NCI-H1417 treated with DMSO at 0.1 percent for 48 hours (cell line): ENCODE measurements at places on chromosomes 1 and 21.

- no peak for DNase-seq
These were observed 12.3 kb downstream of the TNFRSF1B start for GRCh38 chr1:12179111-12179519.

DNA sequence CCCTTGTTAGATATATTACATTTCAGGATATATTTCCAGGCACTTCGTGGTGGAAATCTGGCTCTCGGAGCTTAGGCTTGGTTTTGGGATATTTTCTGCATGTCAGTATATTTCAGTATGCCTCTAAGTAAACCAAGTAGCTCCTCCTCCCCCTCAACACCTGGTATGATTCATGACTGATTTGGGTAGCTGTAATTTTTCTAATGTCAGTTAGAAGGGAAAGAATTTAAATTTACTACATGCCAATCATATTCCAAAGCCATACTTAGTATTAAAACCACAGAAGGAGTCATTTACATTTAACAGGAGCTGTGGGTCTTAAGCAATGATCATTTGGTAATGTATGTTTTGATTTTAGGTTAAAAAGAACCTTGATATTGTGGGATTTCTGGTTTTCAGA is 40.6 kb downstream of the ST6GALNAC3 start:
- no peak for DNase-seq

- no peak for DNase-seq
These were observed 26.5 kb downstream of the RERE start for GRCh38 chr1:8790987-8791386.

- DNase-seq = no peak
These were observed 67.3 kb downstream of the LAMC1 start for GRCh38 chr1:183090391-183091006.

DNA sequence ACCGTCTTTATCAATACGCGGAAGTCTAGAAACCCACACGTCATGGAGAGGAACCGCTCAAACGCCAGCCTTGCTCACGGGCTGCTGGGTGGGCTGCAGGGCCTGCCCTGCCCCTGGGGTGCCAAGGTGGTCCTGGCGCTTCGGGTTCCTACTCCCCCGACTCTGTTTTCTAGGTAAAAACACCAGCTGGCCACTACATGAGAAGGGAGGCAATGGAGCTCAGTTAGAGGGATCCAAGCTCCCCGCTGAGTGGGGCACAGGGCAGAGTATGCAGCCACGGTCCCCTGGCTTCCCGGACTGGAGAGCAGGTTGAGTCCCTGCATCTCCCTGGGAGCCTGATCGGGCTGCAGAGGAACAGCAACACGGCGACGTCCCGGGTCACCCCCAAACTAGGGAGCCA is 41.2 kb upstream of the RIPK4 start:
- DNase-seq = no peak

GRCh38 chr1:3956527-3957170 is 56.6 kb upstream of the C1orf174 start:
- DNase-seq = no peak

- peak; percentile 56 for DNase-seq
These were observed 36.4 kb upstream of the LMX1A start for GRCh38 chr1:165392634-165393571.

DNA sequence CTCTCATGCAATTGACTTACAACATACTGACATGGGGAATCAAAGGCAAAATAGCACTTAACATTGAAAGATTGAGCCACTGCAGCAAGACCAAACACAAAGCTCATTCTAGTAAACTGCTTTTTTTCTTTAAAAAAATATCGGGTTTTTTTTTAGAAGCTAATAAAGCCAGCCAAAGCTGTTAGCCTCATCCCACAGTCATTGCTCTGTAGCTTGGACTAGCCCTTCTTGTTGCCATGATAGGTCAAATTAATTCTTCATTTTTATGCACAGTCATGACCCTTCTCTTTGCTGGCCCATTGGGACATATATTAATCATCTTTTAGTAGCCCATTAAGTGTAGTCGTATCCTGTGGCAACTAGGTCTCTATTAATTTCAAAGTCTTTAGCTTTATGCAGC is 231.3 kb downstream of the ADGRL2 start:
- no peak for DNase-seq

- no peak for DNase-seq
These were observed 64.7 kb upstream of the NGF start for GRCh38 chr1:115402753-115403184.

- DNase-seq = no peak
These were observed 561.6 kb downstream of the PLA2G4A start for GRCh38 chr1:187390215-187390818.

DNA sequence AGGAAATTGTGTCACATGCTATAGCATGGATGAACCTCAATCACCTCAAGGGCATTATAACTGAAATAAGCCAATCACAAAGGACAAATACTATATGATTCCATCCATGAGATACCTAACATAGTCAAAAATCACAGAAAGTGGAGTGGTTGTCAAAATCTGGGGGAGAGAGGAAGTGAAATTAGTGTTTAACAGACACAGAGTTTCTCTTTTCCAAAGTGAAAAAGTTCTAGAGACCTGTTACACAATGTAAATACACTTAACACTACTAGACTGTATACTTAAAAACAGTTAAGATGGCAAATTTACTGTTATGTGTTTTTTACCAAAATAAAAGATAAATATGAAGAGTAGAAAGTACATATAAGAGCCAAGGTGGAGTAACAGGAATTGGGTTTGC is 31.8 kb downstream of the ZNF644 start:
- no peak for DNase-seq

- DNase-seq = no peak
These were observed 36.1 kb downstream of the L1TD1 start for GRCh38 chr1:62230718-62231117.

DNA sequence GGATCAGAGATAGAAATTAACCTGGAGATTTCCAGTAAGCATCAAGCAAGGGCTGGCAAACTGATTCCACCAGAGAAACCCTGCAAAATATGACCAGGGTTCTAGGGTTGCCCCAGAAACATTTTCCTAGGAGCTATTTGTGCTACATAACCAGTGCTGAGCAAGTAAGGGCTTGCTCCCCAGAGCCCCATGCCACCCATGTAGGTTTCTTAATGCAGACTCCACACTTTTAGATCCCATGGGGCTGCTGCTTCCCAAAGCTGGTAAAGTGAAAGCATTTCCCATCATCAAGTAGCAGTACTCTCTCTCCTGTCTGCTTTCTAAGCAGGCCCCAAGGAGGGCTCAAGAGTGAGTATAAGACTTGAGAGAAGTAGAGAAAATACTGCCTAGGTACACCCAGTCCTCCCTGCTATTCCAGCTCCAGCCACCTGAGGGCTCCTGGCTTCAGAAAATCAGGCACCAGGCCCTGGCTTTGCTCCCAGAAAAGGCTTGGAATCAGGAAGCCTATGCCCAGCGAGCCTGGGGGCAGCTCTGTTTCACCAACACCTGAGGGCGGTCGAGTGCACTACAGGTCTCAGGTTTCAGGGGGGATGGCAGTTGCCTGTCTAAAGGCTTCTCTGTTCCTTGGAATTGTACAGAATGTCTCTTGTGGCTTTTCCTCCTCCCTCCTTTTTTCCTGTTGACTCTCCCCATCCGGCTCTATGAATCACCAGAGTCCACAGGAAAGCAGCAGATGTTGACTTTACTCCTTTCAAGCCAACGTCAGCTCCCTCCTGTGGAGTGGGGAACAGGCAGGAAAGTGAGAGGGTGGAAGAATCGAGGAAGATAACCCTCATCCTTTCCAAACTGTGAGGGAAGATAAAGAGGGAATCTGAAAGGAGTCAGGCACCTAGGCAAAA is 6.2 kb upstream of the ANKRD35 start:
- DNase-seq = peak; percentile 85

- no peak for DNase-seq
These were observed 3.0 kb downstream of the CDC42 start for GRCh38 chr1:22055463-22055862.

DNA sequence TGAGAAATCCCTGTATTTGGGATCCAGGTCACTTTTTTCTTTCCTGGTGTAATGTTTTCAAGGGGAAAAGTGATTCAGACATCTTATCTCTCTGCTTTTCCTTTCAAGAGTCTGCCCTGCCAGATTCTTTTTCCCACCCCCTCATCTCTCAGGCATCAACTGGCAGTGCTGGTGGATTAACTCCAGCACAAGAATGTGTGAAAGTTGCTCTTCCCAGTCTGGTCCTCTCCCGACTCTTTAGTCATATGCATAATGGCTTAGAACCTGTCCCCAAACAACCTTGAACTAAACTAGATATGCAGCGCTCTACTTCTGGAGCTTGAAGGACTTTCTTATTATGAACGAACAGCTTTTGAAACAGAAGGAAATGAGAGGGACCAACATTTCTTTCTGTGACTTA is 88.5 kb downstream of the SLC44A5 start:
- no peak for DNase-seq

DNA sequence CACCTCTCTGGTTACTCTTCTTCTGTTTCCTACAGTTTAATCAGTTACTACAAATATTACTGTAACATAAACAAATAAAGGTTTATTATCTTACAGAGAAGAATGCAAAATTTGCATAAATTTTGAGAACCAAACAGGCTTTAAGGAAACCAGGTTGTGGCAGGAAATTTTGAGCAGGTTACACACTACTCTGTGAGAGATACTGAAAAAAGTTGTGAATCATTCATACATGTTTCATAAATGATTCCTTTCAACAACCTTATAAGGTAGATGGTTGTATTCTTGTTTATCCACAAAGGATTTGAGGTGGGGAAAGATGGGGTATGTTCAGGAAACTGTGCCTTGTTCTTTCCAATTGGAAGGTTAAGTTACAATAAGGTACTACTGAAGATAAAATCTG is 58.6 kb downstream of the MAST2 start:
- no peak for DNase-seq

GRCh38 chr1:115462566-115463076 is 124.6 kb upstream of the NGF start:
- no peak for DNase-seq

DNA sequence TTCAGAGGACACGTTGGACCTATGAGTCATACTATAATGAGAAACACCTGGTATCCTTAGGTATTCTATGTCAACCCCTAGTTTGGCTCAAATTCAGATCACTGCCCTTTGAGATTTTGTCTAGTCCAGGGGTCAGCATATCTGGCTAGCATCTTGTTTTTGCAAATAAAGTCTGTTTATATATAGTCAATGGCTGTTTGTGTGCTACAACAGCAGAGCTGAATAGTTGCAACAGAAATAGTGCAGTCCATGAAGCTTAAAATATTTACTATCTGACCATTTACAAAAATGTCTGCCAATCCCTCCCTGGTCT is 48.5 kb upstream of the EDEM3 start:
- DNase-seq = no peak

- no peak for DNase-seq
These were observed 205.3 kb upstream of the RRP15 start for GRCh38 chr1:218079820-218080219.

- DNase-seq = no peak
These were observed 2.0 kb upstream of the GJB3 start for GRCh38 chr1:34779005-34779404.

DNA sequence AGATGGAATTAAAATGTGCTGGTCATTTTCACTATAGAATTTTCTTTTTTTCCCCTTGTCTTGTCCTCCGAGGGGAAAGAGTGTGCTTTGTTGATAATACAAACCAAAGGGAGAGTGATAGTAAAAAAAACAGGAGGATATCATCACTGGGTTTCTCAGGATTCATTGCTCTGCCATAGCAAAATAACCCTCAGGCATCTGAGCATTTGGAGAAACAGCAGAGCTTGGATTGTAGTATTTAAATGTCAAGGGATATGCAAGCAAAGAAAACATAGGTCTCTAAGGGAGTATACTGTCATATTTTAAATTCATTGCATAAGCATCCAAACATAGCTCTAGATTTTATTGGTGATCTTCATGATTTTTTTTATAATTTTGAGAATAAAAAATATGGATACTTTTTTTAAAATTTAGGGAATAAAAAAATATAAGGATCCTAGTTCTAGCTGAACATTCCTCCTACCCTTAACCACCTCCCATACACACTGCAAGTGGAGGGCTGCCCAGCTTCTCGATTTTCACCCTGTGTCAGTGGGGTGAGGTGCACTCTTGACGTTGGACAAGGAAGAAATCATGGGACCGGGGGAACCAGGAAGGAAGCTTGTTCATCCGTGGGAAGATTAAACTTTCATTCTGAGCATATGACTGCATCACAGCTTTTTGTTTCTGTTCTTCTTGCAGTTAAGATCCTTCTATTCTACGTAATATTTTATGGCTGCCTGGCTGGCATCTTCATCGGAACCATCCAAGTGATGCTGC is 4.4 kb downstream of the ATP1B1 start:
- DNase-seq = no peak

GRCh38 chr1:176090766-176091165 is 116.3 kb downstream of the COP1 start:
- DNase-seq = no peak

DNA sequence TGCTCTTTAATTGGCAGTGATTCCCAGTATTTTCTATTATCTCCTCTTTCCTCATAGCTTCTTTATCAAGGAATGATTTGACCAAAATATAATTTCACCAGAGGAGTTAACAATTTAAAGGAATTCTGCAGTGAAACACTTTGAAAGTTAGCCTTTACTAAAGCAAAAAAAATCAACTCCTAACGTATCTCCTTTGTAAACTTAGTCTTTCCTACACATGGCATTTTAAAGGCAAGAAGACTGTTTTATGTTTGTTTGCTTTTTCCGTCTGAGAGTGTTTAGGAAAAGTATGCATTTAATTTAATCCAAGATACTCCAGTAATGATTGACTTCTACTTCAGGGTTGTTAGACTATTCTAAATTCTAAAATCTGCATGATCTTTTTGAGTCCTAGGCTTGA is 15.9 kb downstream of the ATP6V1G3 start:
- DNase-seq = no peak

GRCh38 chr21:31597683-31598082 is 61.8 kb upstream of the SOD1 start:
- no peak for DNase-seq

DNA sequence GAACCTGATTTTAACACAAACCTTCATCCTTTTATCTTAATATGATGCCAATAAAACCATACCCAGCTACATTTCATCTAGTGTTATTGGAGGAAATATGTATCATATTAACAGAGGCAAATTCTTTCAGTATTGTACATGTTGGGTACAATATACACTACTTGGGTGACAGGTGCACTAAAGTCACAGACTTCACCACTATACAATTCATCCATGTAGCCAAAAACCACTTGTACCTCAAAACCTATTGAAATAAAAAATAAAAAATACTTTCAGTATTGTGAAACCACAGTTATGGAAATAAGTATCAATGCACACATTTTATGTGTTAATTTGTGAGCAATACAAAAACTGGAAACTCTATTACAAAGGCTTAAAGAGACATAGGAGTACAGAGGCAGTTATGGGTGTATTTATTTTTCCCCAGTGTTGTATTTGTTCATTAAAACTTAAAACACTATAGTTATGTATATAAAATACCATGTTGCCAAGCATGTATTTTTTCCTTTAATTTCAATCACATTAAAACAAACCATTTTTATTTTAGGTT is 25.1 kb upstream of the GPR88 start:
- DNase-seq = no peak
